ENCODE measurements at places on chromosomes 7 and 10. TPM values are rescaled to one million over a fixed set of nuclear protein-coding genes. Genes with fewer than 3 reads are reported as not detected.
A peak's percentile ranks its signal among the peaks of the same experiment; 100 is the strongest.

DNA sequence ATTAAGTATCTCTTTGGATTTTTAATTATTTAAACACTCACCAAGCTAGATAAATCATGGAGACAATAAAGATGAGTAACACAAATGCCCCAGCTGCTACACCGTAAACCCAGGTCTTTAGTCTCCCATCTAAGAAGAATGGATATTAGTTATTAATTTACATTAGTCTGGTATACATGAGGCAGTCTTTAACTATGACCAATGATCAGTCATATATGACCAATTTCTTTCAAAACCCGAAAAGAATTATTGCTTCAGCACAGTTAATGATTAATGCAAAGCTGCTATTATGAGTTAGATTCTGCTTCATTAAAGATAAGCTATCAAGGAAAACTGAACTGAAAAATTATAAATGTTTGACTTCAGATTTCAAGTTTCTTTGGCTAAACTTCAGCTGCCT lies 402.9 kb downstream of the PHF14 start:
- no peak for DNase-seq

GRCh38 chr10:119250641-119251314 lies 43.4 kb downstream of the GRK5 start:
- peak; percentile 59 for DNase-seq

DNA sequence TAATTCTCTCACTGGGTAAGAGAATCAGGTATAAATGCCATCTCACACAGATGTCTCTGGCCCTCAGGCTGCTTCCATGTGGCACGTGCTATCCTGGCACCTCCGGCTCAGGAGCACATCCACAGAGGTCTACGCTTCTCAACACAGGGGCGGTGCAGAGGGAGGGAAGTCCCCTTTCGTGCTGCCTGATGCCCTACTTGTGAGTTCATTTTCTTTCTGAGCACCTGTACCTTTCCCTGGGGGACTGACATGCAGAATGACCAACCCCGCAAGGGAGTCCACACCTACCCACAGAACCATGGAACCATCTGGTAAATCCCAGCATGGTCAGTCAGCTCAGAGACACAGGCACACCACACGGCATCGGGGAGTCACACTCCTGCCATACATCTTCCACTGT lies 99.0 kb upstream of the SAMD8 start:
- no peak for DNase-seq

Gene WEE2
- not detected for polyA plus RNA-seq

Gene TMEM26
- 1.3 TPM for polyA plus RNA-seq

- no peak for DNase-seq
Observed at GRCh38 chr7:21304808-21305375, 123.0 kb upstream of the SP4 start.

DNA sequence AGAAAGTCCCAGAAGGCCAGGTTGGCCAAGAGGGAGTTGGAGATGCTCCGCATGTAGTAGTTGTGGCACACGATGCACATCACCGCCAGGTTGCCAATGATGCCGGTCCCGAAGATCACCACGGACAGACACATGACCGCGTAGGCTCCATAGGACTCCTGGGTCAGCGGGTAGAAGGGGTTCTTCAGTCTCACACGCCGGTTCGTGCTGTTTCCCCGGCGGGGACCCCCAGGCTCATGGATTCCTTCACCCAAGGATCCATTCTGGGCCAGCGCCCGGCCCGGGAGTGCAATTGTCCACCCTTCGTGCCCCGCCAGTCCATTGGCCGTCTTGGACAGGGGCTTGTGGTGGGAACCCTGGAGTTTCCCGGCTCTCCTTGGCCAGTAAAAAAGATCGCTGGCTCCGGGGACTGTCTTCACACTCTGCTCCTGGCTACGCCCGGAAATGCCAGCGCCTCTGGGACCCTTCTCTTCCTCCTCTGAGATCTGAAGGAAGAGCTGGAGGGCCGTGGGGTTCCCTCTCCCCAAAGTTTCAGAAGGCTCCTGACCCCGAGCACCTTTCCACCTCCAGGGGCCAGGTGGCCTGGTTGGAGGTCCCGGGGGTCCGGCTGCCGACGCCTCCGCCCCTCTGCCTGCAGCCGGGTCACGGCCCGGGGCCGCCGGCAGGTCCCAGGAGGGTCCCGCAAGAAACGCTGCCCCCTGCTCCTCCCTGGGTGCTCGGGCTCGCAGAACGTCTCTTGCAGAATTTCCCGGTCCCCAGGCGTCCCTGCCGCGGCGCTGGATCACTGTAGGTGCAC lies 1.3 kb downstream of the GPR37 start:
- no peak for DNase-seq
